ENCODE measurements at places on chromosomes 7 and 10.

DNA sequence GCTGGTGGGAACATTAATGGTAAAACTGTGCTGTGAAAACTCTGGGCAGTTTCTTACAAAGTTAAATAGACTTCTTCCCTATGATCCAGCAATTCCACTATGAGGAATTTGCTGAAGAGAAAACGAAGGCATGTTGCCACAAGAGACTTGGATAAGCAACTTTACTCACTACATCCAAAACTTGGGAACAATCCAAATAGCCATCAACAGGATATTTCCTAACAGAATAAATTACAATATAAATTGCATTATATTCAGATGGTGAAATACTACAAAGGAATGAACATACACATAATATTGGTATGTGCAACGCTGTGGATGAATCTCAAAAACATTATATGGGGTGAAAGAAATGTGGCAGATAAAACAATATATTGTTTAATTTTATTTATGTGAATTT, 21.4 kb upstream of the MKI67 start:
- DNase-seq: peak; percentile 75

DNA sequence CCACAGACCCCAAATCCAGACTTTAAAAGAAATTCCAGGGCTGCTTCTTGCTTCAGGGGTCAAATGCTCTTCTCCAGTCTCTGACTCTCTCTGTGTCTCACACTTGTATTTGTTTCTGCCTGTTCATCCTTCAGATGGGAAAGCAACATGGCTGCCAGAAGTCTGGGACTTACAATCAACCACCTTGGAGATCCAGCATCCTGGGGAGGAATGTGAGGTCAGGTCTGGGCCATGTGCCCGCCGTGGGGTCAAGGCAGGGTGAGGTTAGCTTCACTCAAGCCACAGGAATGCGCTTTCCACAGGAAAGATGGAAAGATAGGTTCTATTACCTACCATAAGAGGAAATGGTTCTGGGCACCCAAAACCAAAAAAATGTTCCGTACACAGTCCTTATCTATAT, 34.3 kb upstream of the NPVF start:
- DNase-seq: no peak

DNA sequence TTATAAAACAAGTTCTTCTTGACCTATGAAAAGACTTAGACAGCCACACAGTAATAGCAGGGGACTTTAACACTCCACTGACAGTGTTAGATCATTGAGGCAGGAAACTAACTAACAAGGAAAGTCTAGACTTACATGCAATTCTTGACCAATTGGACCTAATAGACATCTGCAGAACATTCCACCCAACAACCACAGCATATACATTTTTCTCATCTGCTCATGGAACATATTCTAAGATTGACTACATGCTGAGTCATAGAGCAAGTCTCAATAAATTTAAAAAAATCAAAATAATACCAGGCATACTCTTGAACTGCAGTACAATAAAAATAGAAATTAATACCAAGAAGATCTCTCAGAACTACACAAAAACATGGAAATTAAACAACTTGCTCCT, 219.5 kb upstream of the HPS1 start:
- DNase-seq: no peak

DNA sequence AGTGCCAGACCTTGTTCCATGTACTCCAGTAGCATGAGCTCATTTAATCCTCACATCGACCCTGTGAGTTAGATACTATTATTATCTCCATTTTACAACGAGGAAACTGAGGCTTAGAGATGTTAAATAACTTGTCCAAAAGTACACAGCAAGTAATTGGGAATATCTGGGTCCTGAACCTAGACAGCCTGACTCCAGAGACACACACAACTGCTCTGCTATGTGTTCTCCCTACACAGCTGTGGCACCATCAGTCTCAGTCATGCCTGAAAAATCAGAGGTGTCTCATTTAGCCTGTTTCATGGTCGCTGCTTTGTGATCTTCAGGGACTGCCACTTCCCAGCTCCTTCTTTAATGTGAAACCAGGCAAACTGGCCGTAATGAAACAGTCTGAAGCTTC, 56.5 kb downstream of the COL1A2 start:
- DNase-seq: no peak

DNA sequence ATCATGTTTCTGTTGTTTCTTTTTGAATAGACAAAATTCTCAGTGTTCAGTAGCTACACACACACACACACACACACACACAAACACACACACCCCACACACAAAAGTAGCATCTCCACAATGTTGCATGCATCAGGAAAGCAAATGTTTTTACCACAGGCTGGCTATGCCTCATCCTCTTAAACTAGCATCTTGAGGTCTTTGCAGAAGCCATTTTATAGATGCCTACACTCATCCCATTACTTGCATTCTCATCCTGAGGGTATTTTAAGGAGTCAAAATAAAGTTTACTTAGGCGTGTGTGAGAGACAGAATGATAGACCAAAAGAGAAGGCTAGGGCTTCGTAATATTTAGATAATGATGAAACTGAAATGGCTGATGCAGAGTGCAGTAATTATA, 7.9 kb upstream of the INHBA start:
- no peak for DNase-seq

DNA sequence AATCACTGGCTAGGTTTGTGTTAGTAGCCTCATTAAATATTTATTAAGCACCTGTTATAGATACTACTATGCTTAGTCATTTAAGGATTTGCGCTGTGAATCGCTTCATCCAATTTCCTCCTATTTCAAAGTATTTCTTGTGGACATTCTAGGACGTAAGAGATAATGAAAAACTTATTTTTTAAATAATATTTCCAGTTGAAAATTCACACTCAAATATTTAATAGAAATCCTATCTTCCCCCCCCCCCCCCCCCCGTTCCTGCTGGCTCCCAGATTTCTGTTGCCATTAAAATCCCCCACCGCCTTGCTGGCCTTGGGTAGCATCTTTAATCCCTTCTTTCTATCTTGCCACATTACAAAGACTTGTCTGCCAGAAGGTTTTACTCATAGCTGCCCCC, 6.0 kb downstream of the INSYN2A start:
- DNase-seq: no peak

DNA sequence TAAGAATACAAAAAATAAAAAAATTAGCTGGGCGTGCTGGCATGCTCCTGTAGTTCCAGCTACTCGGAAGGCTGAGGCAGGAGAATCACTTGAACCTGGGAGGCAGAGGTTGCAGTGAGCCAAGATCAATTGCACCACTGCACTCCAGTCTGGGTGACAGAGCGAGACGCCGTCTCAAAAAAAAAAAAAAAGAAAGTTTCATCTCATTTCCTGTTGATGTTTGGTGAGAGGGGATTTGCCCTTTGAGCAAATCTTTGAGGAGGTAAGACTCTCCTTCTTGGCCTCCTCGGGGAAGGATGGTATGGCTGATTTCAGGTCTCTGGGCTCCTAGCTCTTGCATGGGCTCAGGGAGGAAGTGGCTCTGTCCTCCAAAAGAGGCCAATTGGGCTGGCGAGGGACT, 3.6 kb upstream of the GRID2IP start:
- no peak for DNase-seq

DNA sequence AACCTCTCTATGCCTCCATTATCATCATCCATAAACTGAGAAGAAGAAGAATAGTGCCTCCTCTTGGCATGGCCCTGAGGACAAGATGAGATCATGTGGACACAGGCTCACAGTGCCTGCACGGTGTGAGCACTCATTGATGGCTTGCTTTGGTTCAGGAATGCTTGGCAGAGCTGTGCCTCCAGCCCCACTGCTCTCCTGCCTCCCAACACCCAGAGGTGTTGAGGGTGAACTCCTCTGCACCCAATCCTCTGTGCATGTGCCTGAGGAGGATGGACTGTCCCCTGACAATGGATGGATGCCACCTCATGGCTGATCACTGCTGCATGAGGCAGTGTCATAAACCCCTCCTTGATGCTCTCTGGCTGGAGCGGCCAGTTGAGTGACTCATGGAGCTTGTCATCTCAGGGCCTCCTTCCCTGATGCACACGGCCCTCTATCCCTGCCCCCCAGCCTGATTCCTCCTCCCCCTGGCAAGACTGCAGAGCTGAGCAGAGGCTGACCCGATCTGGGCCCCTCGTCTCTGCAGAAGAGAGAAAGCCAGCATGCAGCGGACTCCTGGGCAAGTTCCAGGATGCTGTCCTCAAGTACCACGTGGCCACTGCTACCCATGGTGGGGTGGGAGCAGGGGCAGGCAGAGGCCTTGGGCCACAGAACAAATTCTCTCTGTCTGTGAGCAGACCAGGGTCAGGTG, 136.3 kb downstream of the KCNMA1 start:
- peak; percentile 82 for DNase-seq

DNA sequence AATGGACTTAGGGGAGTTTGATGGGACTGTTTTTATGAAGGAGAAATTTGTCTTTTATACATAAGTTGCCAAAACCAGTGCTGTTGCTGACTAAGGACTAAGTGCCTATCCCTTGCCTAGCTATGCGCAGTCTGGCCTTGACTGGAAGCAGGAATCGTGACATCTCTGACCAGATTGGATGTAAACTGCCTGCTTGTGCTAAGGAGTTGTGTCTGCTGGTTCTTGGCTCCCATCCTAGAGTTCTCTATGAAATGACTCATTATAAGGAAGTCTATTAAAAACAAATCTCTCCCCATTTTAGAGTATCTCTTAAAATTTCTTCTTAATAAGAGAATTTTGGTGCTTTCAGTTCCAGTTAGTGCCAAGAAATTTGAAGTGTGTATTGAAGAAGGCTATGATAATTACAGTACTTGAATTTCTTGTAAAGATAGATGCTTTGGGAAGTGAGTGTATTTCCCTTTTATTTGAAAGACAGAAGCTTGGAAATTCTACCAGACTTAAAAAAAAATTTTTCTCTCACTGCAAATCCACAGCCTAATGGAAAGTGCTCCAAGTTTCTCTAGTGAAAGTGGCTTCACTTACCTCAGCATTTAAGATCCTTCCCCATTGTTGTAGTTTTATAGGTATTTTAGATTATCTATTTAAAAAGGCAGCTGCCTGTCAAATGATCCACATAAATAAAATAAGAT, 77.6 kb downstream of the BICC1 start:
- DNase-seq: peak; percentile 93

DNA sequence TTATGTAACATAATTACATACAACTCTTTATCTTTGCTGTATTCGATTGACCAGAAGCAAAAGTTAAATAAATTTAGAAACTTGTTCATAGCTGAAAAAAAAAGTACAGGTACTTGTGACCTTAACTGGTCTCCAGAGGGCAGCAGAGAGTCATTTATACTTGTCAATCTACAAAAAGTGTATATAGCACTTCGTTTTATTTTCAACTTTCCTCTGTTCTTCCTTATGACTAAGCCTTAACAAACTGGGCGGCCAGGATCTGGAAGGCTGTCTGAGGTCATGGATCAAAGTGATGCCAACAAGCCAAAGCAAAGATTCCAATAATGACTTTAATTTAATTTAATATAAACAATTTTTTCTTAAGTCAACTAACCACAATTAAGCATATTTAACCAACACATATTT, 29.8 kb downstream of the C10orf67 start:
- peak; percentile 65 for DNase-seq

GRCh38 chr10:92328993-92329392, 38.0 kb downstream of the MARCHF5 start:
- DNase-seq: no peak

GRCh38 chr7:83925860-83926259, 268.7 kb downstream of the SEMA3A start:
- DNase-seq: no peak

DNA sequence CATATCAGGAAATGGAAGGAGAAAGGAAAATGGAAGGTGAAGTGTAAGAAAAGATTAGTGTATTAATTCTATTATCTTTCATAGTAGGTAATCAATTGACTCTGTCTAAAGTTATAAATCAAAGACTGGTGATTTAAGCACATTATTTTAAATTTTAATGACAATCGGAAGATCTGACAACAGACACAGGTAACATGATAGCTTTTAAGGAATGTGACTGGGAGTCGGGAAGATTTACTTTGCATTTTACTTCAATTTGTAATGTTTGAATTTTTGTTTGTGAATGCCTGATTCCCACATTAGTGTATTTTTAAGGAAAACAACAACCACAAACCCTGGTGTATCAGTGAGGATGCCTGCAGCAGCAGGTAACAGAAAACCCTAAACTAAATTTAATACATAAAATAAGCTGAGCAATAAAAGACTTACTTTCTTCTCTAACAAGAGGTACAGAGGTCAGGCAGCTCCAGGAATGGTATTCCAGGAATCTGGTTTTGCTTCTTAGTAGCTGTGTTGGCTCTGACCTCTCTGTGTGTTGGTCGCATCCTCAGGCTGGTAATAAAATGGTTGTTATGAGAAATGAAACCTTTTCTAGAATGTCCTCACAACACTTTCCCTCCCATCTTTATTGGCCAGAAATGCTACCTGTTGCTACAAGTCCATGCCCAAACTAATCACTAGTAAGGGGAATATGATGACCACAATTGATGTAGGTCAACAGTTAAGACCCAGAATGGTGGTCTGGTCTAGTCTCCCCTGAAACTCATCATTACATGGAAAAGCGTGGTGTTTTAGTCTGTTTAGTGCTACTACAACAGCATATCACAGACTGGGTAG, 12.2 kb downstream of the DNAJB9 start:
- peak; percentile 19 for DNase-seq

DNA sequence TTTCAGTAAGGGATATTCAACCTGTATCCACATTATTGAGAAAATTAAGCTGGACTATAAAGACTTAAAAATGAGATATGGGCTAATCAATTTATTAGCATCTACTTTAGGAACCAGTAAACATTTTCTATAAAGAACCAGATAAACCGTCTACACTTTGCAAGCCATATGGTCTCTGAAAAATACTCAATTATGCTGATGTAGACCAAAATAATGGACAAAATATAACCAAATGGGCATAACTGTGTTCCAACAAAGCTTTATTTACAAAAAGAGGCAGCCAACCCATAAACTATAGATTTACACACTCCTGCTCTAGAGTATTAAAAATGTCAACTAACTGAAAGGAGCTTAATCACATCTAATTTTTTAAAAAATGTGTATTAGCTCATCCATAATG, 42.3 kb downstream of the TNPO3 start:
- DNase-seq: no peak

DNA sequence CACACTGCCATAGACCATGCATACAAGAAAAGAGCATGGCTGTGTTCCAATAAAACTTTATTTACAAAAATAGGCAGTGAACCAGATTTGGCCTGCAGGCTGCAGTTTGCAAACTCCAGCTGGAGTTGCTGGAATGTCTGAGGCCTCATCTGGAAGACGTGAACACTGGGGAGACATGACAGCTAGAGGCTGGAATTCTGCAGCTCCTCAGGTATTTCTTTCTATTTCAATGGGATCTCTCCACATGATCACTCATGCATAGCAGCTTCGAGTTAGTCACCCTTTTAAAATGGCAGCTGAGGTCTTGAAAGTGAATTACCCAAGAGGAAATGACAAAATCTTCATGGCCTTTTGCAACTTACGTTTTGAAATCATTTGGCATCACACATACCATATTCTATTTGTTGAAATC, 52.6 kb upstream of the BET1 start:
- peak; percentile 85 for DNase-seq

GRCh38 chr7:92409357-92409756, 37.9 kb upstream of the GATAD1 start:
- no peak for DNase-seq

- DNase-seq: no peak
Observed at GRCh38 chr7:780516-780915, 51.8 kb upstream of the SUN1 start.

- DNase-seq: no peak
Observed at GRCh38 chr7:103686763-103687162, 240.8 kb upstream of the SLC26A5 start.

All from AG04449 (cell line).